Esophagus squamous epithelium (tissue), 5 donors: ENCODE measurements at places on chromosomes 7 and 10. TPM values are rescaled to one million over a fixed set of nuclear protein-coding genes. Genes with fewer than 3 reads are reported as not detected.

Gene SUN3
- not detected for total RNA-seq

Gene MCU
- 24.5 TPM for total RNA-seq

Gene RGR
- total RNA-seq: 0.57 TPM

Gene LRWD1
- total RNA-seq: 16.9 TPM

Gene TAS2R3
- total RNA-seq: 0.35 TPM

Gene KDM7A
- 28.3 TPM for total RNA-seq

Gene ZNF777
- 9.7 TPM for total RNA-seq

Gene LARP4B
- 54.8 TPM for total RNA-seq

Gene NSUN6
- total RNA-seq: 10.1 TPM

Gene FGFR2
- total RNA-seq: 55.5 TPM

Gene CTTNBP2
- total RNA-seq: 31.5 TPM

Gene SFXN2
- total RNA-seq: 4.6 TPM
